ENCODE measurements at places on chromosomes 3 and 15.

DNA sequence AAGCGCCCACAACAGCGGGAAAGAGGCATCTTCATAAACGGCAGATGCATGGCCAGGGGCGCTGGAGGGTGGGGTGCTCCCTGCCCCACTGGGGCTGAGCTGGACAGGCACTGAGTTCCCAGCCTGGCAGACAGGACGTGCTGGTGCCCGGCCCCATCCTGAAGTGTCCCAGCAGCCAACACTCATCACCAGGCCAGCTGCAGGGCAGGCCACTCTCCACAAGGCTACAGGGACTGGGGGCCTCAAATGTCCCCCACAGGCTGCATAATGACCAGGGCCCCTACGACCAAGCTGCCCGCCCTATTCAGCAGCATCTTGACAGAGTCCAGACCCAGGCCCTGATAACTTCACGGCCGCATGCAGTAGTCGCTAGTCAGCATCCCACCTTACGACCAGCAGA, 124.1 kb upstream of the IQSEC1 start:
- no peak for DNase-seq

- DNase-seq = peak; percentile 38
Observed at GRCh38 chr3:46930166-46930944, 46.2 kb downstream of the CCDC12 start.

DNA sequence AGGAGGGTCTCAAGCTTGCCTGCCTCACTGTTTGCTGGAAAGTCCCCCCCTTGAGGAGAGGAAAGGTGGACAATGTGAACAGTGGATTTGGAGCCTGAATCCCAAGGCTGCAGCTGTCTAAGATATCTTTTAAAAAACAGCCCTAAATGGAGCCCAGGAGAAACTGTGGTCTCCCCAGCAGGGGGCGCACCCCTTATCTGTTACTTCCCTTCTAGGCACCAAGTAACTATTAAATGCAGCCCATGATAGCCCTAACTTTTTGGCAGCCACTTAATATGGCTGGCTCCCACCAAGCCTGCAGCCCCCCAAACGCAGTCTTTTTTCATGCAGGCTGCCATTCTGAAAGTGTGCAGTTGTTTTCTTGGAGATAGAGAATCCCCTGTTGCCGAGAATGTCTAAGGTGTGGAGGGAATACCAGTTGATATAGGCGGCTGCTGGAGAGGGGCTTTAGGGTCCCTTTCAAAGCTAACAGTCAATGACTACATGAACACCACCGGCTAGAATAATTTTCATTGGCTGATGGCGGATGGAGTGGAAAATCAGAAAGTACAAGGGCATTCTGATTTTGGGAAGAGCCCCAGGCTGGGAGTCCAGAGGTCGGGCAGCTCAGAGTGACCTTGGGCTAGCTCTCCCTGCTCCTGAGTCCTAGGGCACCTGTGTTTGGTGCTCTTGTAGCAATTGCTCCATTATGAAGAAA, 1.3 kb downstream of the RHCG start:
- no peak for DNase-seq

- peak; percentile 74 for DNase-seq
Observed at GRCh38 chr3:157127831-157128767, 31.8 kb downstream of the CCNL1 start.

GRCh38 chr15:40343512-40343911, 2.8 kb upstream of the CCDC9B start:
- no peak for DNase-seq

GRCh38 chr3:194608981-194609380, 24.2 kb downstream of the TMEM44 start:
- no peak for DNase-seq

DNA sequence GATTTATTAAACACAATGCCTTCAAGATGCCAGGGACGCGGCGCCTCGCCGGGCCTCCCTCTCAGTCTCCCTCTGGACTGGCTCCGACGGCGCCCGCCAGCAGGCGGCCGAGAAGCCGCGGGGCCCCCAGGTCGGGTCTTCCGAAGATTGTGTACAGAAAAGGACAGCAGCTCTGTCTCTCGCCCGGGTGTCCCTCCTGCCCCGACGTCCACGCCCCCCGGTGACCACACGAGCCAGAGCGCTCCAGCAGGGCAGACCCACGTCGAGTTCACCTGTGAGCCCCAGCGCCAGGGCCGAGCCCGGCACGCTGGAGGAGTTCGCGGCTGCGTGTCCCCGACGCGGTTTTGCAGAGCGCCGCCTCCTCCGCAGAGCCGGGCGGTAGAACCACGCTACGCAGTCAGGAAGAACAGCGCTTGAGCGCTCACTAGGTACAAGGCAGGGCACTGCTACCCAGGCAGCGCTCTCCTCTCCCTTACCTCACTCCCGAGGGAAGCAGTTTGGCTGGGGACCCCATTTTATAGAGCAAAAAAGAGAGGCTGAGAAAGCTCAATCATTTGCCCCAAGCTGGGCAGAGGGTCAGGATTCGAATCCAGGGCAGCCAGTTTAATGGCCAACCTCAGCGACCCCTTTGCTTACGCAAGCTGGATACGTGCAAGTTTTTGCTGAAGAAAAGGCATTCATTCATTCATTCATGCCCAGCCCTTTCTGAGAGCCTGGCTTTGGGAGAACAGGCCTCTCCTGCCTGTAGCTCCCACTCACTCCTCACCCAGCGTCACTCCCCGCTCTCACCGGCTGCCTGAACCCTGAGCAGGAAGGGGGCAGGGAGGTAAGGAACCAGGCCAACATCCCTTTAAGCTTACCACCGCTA, 3.0 kb upstream of the TLE3 start:
- DNase-seq = peak; percentile 73

- no peak for DNase-seq
Observed at GRCh38 chr3:134697830-134698689, 47.2 kb upstream of the KY start.

DNA sequence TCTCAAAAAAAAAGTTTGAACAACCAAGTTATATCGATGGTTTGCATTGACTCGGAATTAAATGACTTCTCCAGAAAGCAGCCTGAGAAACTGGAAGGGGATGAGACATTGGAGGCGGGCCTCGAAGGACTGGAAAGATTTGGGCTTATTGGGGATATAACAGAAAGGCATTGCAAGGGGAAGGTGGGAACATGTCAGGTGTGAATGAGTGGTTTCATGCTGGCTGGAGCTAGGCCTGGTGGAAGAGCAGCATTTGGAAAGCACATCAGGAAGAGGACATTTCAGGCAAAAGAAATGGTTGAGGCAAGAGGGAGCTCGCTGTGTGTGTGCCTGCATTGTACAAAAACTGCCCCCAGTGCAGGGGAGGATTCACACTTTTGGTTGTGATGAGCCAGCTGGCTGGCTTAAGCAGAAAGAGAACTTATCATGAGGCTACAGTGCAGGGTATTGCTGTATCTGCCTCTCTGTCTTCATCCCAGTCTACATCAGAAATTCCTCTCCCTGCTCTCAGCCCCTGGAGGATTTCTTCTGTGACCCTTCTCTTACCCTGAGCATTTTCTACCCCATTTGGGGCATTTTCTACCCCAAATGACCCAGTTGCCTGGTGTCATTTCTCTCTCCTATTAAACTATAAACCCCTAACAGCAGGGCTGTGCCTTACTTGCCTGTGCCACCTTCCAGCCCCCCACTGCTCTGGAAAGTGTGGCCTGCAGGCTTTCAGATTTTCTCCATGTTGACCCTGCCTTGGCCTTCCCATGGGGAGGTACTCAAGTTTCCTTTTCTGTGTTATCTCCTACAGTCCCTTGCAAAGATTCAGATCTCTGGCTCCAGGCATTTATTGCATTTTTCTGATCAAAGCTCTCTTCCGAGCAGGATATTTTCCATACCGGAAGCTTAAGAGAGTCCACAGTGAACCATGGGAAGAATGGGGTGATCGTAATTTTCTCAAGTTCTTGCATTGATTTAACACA, 64.4 kb upstream of the FLNB start:
- DNase-seq = no peak

DNA sequence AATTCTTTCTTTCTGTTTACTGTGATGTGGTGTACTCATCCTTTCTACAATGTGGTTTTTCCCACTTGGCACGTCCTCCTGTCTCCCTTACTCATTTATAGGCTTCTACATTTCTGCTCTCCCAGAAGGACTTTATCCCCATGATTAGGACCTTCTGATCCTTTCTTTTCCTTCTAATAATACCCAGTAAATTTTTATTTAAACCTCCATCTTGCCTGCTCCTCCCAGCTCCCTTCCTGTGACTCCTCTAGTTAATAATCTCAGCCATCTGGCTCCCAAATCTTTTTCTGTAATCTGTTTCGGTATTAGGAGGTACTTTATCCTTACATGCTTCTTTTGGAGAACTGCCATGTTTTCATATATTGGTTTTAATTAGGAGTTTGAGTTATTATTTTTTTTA, 11.2 kb upstream of the P2RY1 start:
- no peak for DNase-seq

- DNase-seq = no peak
Observed at GRCh38 chr3:174397848-174398247, 461.3 kb upstream of the NAALADL2 start.

DNA sequence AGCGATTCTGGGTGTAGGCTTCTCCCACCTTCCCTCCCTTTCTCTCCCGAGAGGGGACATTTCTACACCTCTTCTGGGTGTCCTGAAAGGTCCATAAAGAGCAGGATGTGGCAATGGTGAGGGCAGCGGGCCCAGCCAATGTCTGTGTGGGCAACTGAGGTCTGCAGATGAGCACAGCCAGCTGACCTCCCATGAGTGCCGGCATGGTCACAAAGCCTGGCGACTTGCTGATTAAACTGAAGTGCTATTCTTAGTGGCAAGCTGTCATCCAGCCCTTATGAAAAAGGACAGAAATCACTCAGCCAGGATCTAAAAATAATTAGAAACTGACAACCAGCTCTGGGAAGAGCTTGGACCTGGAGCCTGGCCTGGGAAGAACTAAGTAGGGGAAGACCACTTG, 124.3 kb upstream of the RGMA start:
- no peak for DNase-seq

- DNase-seq = no peak
Observed at GRCh38 chr3:160554980-160555379, 10.4 kb downstream of the KPNA4 start.

DNA sequence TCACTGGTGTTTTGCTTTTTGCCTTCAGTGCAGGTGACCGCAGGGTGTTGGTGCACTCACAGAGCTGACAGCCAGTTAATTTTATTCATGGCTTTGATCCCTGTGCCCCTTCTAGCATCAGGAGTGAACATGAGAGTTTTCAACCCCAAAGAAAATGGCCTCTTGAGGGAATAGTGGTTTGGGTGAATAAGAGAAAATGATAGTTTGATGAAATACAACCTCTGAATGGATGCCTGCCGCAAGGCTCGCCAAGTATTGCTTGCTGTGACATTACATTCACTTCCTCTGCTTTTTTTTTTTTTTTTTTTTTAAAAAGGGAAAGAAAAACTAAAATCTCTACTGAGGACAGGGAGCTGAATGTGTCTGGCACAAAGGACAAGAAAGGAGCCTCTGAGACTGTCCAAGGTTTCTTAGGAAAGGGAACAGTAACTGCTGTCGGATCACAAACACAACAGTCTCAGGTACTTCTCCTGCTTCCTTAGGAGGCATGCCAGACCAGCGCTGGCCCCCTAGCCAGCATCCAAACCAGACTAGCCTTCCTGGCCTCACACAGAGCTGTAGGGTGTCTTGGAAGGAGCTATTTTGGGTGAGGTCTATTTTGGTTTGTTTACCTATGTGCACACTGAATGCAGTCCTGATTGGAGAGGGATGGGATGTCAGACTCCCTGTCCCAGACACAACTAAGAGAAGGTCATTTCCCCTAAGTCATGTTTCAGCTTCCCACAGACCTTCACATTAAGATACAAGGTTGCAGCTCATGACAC, 29.0 kb downstream of the CCDC80 start:
- no peak for DNase-seq

DNA sequence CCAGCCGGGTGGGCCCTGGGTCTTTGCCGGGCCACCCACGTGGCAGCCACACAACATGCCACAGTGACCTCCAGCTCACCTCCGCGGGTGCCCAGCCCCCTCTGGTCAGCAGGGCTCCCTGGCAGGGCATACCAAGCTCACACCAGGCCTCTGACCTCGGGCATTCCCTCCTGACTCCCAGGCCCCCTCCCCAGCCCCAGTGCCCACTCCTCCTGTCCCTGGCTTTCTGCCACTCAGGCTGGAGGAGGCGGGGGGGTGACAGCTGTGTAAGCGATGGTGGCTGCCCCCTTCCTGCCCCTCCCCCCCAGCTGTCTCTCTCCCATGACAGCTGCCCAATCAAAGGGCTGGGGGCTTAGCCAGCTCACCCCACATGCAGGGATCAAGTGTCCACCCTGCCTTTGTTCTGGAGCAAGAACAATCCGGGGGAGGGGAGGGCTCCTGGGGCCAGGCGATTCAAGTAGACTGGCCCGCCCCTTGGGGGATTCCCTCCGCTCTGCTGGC, 3.3 kb downstream of the PCBP4 start:
- no peak for DNase-seq

DNA sequence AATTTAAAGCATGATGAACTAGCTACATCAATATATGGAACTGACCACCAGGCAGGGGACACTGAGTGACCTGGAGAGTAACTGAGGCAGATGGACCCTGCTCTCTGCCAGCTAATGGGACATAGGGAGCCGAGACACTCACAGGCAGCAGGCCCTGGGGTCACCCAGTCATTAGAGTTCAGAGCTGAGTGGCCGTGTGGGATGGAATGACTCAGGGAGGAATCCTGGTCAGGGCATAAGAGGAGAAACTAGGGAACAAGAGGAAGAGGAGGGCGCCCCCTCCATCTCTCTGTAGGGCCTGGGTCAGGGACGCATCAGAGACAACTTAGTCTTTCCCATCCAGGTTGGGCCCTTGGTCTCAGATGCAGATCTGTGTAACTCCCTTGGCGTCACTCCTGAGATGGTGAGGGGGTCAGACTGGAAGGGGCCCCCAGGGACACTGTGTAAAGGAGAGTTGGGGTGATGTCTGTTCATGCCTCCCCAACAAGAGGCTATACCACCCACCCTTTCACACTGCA, 39.8 kb downstream of the CCDC12 start:
- no peak for DNase-seq

- DNase-seq = no peak
Observed at GRCh38 chr3:123397050-123397590, 51.8 kb downstream of the ADCY5 start.

- DNase-seq = peak; percentile 35
Observed at GRCh38 chr3:41200669-41201021, 1.3 kb downstream of the CTNNB1 start.

- peak; percentile 65 for DNase-seq
Observed at GRCh38 chr15:68791431-68792283, 29.0 kb downstream of the ANP32A start.

- no peak for DNase-seq
Observed at GRCh38 chr3:94875149-94875548, 812.3 kb downstream of the NSUN3 start.

DNA sequence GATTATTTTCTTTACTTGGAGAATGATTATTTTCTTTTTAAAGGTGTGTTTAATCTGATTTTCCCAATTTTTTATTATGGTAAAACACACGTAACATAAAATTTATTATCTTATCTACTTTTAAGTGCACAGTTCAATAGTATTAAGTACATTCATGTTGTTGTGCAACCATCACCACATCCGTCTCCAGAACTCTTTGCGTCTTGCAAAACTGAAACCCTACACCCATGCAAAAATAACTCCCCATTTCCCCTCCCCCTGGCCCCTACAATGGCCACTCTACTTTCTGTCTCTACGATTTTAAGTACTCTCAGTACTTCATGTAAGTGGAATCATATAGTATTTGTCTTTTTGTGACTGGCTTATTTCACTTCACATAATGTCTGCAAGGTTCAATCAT, 230.7 kb downstream of the SATB1 start:
- DNase-seq = no peak

Measured in CD4-positive, alpha-beta T cell treated with Interferon alpha-2 for 1 hour (primary cell).